GM04504 (cell line): ENCODE measurements at places on chromosomes 5 and 9.

- DNase-seq: no peak
Measured at GRCh38 chr5:58013542-58014258, 446.2 kb downstream of the PLK2 start.

GRCh38 chr5:129405222-129405621 lies 54.9 kb upstream of the ADAMTS19 start:
- DNase-seq: no peak

GRCh38 chr5:141705469-141705868 lies 23.4 kb upstream of the ARAP3 start:
- DNase-seq: no peak

DNA sequence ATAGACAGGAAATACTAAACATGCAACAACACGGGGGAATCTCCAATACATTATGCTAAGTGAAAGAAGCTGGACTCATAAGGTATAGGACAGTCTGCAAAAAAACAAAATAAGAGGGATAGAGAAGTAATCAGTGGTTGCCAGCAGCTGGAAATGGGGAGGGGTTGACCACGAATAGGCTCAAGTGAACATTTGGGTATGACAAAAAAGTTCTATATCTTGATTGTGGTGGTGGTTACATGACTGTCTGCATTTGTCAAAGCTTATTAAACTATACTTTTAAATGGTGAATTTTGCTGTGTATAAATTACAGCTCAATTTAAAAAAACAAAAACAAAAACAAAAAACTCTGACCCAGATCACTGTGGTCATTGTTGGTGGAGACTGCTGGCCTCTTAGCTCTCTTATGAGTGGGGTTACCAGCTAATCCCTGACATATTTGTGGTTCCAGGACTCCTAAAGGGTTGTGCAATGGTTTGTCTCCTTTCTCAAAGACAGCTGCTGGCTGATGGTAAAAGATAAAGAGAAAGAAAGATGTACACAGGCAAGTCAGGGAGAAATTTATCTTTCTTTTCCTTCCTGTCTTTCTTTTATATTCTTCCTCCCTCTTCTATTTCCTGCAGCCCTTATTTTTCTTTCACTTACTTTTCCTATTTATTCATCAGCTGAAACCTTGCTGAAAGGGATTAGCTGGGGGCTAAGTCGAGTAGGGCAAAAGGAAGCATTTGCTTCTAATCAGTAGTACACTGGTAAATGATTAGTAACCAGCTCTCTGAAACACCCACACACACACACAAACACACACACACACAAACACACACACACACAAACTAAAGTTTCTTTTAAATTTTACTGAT lies 42.6 kb upstream of the APC start:
- no peak for DNase-seq

GRCh38 chr5:16260000-16260399 lies 80.4 kb upstream of the MARCHF11 start:
- no peak for DNase-seq

DNA sequence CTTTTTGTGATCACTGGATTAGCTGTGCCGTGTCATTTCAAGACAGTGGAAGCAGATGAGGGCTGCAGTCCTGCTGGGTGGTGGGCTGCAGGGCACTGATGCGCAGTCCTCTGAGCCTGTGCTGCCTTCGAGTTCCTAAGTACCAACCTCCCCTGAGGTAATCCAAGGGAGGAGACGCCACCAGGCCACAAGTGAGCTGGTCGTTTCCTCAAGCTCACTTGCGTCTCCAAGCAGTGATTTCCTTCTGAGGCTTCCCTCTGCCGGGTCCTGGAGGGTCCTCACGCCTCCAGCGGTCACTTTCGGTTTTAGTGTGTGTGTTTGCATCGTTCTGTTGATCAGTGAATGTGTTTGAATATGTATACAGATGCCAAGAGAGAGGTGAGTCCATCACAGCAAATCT lies 115.7 kb downstream of the TRIO start:
- DNase-seq: no peak

DNA sequence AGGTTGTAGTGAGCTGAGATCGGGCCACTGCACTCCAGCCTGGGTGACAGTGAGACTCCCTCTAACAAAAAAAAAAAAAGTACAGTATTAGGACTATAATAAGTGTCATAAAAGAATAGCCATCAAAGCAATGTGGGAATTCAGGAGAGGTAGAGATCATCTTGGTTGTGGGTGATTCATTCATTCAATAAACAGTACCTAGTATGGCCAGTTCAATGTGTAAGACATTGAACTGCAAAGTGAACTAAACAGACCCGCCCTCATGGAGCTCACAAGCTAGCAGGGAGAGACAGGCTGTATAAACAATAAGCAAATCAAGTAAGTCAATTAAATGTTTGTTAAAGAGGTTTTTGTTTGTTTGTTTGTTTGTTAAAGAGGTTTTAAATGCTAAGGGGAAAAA lies 146.1 kb upstream of the RANBP3L start:
- no peak for DNase-seq

DNA sequence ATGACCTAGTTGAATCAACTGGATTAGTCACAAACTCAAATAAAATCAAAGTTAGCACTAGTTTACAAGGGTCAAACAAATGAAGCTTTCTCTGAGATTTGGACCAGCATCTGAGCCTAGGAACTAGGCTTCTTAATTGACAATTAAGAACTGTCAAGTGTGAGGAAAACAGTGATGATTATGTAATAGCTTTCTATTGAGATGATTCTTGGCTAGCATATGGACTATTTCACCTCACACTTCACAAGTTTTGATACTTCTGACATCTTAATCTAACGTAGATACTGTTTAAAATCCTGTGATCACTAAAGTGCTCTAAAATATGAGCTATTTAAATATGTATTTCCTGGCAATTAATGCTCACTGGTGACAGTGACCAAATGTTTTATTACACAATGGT lies 542.9 kb downstream of the EFNA5 start:
- no peak for DNase-seq

- no peak for DNase-seq
Measured at GRCh38 chr9:34498553-34498952, 24.2 kb downstream of the ENHO start.

- DNase-seq: no peak
Measured at GRCh38 chr9:134561427-134562145, 80.0 kb upstream of the COL5A1 start.

GRCh38 chr5:146699664-146700418 lies 178.7 kb downstream of the PPP2R2B start:
- no peak for DNase-seq

- no peak for DNase-seq
Measured at GRCh38 chr9:6905850-6906375, 148.1 kb downstream of the KDM4C start.

- peak; percentile 75 for DNase-seq
Measured at GRCh38 chr9:752201-752600, 89.3 kb upstream of the DMRT1 start.

DNA sequence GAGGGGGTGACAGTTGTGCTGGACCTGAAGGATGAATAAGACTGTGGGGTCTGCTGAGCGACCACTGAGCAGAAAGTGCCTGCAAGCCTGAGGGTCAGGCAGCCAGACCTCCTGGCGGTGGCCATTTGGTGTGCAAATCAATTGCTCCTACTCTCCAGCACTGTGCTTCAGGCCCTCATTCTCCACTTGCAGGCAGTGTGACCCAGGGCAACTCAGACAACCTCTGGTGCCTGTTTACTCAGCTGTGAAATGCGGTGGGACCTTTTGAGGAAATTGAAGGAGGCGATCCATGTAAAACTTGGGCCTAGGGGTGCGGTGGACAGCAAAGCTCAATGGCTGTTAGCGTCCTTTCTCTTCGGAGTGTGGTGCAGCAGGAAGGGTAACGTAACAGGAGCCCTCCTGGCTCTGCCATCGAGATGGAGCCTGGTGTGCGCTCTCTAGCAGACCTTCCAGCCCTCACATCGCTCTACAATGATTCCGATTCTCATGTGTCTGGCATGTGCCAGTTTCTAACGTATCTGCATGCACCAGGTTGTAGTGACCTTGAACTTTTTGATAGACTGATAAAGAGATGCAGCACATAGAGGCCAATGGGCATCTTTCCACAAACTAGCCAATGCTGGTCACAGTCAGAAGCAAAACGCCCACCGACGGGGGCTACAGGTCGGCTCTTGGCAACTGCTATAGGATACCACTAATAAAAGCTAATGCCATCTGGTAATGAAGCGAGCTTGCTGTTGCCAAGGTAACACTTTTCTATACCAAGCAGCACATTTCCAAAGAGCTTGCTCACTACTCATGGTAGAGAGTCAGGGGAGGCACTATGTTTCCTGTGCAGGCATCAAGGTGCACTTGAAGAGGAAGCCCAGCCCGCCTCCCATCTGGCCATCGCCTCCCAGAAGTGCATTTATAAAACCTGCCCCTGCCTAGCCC lies 159.7 kb upstream of the RAPGEF1 start:
- DNase-seq: no peak

- DNase-seq: peak; percentile 23
Measured at GRCh38 chr5:14351845-14352712, 208.9 kb downstream of the TRIO start.

DNA sequence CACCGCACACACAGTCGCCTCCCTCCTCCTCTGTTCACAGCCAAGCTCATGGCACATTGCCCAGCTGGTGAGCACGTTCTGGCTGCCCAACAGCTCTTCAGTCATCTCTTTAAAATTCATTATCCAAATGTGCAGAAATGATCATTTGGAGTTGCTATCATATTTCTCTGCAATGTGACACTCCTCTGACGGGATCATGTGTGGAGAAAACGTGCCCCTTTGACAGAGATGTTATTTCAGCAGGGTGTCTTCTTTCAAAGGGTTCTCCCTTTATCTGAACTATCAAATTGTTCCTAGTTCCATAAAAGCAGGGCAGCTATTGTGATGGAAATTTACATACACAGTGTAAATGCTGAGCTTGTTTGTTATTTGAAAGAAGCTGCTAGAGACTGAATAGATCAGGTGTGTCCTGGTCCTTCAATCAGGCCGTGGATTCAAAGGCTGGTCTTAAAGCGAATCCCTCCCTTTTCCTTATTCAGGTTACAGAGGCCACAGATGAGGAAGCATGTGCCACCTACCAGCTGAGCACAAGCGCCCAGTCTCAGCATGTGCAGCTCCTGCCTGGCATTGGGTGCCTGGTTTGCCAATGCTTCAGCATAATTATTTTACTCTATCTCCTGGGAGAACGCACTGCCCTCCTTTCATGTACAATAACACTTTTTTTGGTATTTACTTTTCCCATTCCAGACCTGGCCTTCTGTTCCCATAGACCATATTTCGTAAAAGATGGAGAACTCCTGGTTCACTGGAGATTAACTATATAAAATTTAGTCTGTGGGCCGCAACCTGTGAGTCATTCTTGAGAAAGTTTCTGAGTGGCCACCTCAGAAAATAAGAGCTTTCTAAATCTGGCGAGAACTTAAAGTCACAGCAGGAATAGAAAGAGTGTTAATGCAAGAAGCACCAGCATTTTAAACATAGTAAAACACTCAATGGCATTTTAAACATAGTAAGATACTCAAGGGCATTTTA lies 433.7 kb downstream of the ENC1 start:
- peak; percentile 83 for DNase-seq

DNA sequence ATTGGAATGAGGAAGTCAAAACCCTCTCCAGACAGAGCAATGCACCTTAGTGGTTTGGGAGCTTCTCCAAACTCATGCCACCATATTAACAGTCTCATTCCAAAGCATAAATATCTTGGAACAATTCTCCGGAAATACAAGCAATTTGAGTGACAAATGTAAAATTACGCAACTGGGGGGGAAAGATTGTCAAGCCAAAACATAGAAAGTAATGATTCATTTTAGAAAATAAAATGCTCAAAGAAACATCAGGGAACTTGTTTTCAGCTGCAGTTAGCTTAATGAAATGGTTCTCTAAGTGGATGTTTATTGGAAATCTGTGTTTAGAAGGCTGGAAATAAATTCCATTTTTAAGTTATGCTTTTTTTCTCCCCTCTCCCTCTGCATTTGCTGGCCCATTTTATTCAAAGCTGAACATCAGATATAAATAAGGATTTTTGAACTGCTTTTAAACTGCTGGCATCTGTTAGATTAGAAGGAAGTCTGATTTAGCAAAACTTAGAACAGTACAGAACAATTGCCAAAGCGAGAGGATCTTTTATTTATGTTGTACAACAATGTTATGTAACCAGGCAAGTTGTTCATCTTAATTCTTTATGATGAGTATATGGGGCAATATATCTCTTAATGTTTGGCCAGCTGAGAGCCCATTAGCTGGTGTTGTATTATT lies 551.9 kb downstream of the PRELID2 start:
- DNase-seq: peak; percentile 3

DNA sequence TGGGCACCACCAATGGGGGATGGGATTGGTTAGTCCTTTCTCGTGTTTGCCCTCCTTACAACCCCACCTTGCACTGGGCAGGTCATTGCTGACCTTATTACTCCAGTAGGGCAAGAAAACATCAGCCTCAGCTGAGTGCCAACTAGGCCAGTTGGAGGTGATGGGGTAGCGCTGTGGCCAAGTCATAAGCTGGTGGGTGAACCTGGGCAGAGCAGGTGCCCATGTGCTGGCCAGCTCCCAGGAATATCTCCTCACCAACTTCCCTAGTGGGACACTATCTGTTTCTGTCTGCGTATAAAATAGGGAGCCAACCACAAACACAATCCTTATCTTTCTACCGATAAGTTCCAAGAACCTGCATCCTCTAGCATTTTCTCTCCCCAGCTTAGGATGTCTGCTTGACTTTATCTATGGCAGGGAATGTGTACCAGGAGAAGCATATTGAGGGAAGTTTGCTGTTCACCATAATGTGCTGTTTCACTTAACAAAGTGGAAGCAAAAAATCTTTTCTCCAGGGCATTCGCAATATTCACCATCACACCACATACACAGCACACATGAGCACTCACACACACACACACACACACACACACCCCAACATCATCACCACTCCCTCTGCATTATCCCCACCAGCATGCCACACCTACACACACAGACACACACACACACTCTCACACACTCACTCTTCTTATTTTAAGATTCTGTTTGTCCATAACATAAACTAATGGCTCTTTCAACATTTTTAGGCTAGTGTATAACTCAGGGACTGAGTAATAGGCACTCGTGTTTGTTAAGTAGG lies 390.0 kb downstream of the ENC1 start:
- DNase-seq: no peak

GRCh38 chr5:1960595-1961303 lies 78.0 kb upstream of the IRX4 start:
- no peak for DNase-seq
